ENCODE measurements at places on chromosomes 13 and 19.
A peak's percentile ranks its signal among the peaks of the same experiment; 100 is the strongest.

DNA sequence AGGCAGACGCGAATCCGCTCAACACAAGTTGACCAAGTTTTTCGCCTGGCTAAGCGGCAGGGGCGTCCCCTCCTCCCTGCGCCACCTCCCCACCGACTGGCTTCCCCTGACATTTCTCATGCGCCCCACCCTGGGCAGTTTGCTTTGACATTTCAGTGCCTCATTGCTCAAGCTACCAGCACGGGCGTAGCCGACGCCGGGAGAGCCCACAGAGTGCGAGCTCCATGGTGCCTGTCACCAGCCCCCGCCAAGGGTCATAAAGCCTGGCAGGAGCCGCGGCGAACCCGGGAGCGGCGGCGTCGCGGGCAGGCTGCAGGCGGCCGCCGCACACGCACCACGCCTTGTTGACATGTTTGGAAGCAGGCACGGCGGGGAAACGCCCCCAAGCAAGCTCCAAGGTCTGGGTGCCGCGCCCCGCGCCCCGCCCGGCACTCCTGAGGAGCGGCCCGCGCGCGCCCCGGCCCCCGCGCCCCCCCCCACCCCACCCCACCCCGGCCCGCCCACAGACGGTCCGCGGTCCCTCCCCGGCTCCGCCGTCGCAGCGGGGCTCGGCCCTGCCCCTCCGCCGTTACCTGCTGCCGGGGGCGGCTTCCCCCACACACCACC, 601 bp downstream of the FBXL3 start:
- DNase-seq: peak; percentile 84

DNA sequence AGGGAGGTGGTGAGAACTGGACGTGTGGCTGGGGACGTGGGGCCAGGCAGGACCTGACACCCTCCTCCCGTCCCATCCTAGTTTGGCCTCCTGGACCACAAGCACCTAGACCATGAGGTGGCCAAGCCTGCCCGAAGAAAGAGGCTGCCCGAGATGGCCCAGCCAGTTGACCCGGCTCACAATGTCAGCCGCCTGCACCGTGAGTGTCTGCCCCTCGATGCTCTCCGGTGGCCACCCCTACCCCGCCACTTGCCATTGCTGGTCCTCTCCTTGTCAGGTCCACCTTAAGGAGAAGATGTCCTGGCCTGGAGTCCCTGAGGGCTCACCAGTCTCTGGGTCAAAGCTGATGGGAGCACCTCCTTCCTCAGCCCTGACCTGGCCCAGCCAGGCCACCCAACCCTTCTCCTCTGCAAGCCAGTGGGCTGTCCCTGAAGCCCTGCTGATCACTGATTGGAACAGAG, 2.2 kb downstream of the ANGPTL4 start:
- DNase-seq: no peak

- DNase-seq: no peak
Measured at GRCh38 chr13:25722893-25723292, 328.9 kb downstream of the SHISA2 start.

- no peak for DNase-seq
Measured at GRCh38 chr19:48856921-48857320, 11.5 kb downstream of the PLEKHA4 start.

DNA sequence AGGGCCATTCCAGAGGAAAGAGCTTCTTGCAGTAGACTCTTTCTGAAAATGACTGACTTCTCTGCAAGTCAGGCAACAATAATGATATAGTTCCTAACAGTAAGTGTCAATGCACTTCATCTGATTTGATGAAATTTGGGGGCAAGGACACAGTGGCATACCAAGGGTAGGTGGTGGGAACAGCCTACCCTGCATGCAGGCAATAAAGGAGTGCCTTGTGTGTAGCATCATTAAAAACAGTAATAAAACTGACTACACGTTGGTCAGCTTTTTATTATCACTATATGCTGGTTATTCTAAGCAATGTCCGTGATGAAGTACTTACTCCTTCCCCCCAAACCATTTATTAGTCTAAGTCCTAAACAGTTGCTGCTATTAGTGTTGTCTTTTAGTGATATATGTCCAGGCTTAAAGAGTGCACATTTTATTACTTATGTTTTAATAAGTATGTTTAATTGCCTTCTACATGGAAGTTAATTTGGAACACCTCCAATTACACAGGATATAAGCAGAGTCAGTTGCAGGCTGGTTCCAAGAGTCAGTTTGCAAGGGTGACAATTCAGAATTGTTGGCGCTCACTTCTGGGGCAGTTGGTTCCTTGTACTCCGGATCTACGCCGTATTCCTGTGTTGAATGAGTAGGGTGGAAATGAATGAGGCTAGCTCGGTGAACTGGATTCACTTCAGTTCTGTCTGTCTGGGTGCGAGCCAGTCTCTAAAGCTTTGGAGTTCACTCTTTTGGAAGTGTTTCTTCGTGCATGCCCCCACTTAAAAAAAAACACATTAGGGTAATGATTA, 84.0 kb downstream of the RGCC start:
- DNase-seq: no peak

- no peak for DNase-seq
Measured at GRCh38 chr13:60433505-60433904, 36.5 kb downstream of the TDRD3 start.

DNA sequence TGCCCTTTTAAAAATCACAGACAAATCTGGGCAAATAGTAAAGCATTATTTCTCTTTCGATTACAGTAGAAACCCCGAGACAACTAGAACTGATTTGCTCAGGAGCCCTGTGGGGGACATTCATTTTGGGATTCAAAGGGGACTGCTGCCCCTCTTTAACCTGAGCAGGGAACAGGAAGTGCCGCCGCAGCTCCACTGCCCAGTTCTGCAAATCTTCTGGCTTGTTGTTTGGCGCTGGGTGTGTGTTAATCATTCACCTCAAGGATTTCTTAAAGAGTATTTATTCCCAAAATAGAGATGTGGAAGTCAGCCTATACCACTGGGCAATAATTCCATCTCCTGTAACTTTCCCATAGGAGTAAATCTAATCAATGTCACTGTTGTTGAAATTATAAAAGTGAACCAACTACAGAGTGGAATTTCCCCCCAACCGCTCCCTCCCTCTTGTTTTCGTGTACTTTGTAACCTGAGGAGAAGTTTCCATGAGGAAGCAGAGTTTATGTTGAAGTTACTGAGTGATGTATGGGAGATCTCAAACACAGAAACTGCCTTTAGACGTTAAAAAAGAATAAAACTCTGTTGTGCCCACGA, 515.8 kb downstream of the KLF12 start:
- DNase-seq: no peak
